ENCODE measurements at places on chromosomes 2 and 18.

DNA sequence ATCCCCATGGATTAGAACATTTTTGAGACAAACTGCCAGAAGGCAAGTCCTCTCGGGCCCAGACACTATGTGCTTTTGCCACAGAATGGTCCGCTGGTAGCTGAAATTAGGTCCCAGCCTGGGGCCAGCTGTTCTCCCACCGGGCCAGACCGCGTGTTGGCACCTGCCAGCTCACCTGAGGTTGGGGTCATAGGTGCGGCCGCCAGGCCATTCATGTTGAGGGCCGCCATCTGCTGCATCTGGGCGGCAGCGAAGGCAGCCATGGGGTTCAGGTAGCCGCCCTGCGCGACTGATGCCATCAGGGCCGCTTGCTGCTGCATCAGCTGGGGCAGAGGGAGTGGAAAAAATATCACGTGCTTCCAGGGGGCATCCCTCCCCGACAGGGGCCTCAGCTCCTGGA, 292.8 kb downstream of the CELF4 start:
- no peak for DNase-seq

DNA sequence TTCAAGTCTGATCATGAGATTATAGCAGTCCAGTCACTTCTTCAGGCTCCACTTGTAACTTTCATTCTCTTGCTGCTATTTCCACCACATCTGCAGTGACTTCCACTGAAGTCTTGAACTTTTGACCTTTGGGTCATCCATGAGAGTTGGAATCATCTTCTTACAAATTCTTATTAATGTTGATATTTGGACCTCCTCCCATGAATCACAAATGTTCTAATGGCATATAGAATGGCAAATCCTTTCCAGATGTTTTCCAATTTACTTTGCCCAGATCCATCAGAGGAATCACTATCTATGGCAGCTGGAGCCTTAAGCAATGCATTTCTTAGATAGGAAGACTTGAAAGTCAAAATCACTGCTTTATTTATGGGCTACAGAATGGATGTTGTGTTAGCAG, 159.4 kb downstream of the LTBP1 start:
- no peak for DNase-seq

DNA sequence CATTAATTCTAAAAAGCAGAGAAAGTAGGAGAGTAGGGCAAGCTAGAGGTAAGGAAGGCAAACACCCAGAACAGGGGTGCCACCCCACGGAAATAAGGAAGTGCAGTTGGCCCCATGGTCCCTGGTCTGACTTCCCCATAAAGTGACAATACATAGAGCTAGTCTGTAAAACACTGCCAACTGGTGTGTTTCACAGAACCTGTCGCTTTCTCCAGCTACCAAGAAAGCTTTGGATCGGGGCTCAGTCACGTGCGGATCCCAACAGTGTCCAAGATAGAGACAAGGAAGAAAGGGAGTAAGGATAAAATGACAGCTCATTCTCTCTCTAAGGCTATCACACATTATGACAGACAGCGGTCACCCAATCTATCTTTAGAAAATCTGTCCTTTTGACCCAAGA, 36.4 kb downstream of the TBC1D8 start:
- DNase-seq = no peak

DNA sequence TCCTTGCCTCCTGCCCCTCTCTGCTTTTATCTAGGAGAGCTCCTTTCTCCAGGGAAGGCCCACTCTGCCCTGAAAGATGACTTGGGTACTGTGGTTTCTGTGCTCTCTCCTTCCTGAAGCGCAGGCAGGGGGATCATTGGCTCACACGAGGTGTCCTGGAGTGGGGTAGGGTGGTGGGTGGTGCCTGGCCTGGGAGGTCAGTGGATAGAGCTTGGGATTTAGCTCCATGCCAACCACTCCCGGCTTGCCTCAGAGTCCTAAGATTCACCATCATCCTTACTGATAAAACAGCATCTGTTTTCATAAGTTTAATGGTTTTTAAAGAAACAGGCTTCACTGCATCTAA, 63.1 kb downstream of the CIB4 start:
- DNase-seq = no peak

GRCh38 chr2:45852450-45853150, 201.1 kb downstream of the PRKCE start:
- no peak for DNase-seq

- DNase-seq = no peak
These were observed 412 bp downstream of the OSBPL1A start for GRCh38 chr18:24397131-24397693.

DNA sequence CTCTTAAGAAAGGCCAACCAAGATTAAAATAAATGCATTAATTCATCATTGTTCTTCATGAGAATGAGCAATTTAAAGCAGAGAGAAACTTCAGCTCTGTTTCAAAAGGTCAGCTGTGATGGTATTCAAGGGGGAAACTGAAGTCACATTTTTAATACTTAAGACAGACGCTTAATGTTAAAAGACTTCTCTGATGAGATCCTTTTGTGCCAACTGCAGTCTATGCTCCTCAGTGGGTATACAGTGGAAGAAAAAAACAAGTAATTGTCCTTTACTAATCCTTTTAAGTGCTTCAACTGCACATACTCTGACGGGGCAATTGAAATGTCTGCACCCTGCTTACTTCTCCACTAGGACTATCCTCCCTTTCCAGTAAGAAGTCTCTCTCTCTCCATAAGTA, 309.7 kb downstream of the GULP1 start:
- DNase-seq = no peak

- DNase-seq = no peak
These were observed 131.3 kb downstream of the CELF4 start for GRCh38 chr18:37434161-37434860.

GRCh38 chr2:182393270-182393760, 33.5 kb downstream of the PDE1A start:
- no peak for DNase-seq

DNA sequence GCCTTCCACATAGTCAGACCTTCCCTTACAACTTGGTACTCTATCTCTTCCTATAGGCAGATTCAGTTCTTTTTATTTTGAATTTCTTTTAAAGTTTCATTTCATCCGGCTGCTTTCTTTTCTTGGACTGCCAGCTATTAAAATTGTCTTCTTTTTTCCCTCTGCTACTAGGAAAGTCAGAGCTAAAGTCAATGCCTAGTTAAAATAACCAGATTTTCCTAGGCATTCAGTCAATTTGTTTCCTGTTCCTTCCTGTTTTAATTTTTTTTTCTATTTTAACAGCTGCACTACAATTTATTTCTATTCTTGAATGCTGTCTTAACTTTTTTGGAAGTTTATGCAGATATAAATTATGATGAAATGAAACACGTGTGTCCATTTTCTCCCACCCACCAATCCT, 84.8 kb downstream of the EVA1A start:
- DNase-seq = no peak

GRCh38 chr2:77778917-77779316, 256.7 kb upstream of the LRRTM4 start:
- no peak for DNase-seq

DNA sequence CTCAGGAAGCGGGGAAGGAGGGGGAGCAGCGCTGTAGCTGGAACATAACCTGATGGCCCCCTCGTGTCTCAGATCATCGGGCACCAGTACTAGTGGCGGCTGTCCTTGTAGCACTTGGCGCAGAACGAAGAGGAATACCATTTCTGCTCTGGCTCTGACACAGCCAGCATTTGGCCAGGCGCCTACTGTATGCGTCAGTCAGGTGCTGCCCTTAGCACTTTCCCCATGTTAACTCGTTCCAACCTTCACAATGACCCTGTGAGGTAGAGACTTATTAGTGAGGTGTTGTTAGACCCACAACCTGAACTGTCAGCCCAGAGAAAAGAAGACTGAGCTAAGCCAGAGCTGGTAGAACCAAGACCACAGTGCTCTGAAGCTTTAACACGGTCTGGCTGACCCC, 47.7 kb upstream of the EML6 start:
- no peak for DNase-seq

DNA sequence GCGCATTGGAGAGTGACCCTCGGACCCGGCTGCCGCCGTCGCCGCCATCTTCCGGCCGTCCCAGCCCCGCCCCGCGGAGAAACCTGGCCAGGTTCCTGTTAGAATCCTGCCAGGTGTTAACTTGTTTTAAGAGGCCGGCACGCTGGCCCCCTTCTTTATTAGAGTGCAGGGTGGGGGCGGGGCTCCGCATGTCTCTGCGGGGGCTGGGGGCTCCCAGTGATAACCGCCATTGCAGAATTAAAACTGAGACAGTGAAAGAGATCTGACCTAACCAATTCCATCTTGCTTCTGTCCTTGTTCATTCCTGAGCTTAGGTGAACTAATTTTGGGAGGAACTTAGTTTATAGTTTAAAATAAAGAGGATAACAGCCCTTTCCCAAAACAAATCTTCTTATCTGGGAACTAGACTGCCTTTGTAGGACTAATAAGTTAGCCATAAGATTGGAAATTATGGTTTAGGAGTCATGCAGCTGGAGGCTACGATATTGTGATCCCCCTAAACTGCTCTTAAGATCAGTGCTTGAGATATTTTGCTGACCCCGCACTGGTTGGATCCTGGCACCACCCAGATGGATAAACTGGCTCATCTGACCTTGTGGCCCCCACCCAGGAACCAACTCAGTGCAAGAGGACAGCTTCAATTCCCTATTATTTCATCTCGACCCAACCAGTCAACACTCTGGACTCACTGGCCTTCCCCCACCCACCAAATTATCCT, 543 bp upstream of the STARD7 start:
- no peak for DNase-seq

GRCh38 chr2:207616185-207616584, 9.0 kb downstream of the METTL21A start:
- no peak for DNase-seq

DNA sequence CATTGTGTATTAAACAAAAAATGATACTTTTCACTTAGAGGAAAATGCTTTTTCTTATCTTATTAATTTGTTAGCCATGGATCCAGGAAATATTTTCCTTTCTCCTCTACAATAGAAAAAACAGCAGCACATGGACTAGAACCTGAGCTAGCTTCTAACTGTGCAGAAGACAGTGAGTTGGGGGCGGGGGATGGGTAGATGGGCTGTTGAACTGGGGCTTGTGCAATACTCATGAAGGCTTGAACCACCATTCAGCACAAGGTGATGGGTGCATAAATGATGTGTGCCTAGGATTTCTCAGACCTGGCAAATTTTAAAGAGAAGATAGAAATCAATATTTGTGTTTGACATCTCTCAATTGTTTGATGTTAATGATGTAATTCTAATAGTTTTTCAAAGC, 42.0 kb downstream of the COL5A2 start:
- DNase-seq = no peak

Measured in hematopoietic multipotent progenitor cell treated with erythropoietin and hydrocortisone succinate and interleukin-3 and kit ligand, for 15 days (in vitro differentiated cells).